ENCODE measurements at places on chromosomes 3 and 15.

- no peak for DNase-seq
Measured at GRCh38 chr3:28745436-28745835, 396.8 kb upstream of the AZI2 start.

DNA sequence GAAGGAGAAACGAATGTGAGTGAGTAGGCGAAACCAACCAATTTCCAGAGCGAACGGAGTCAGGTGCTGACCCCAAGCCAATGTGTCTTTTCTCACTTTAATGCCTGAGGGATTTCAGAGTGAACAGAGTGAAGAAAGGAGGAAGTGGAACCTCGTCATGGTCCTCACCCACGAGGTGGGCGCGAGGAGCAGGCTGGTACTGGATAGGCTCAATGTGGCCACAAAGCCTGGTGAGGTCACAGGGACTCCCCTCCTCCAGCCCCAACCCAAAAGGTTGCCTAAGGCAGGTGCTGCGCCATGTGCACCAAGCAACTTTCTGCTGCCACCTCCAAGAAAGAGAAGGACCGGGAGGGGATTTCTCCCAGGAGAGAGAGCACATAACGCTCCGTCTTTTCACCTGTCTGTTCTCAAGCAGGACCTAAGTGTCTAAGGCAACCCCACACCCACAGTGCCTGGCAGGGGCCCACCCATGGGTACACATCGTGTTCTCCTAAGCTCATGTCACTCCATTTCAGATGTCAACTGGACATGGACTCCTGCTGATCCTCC, 3.8 kb downstream of the NRROS start:
- no peak for DNase-seq

DNA sequence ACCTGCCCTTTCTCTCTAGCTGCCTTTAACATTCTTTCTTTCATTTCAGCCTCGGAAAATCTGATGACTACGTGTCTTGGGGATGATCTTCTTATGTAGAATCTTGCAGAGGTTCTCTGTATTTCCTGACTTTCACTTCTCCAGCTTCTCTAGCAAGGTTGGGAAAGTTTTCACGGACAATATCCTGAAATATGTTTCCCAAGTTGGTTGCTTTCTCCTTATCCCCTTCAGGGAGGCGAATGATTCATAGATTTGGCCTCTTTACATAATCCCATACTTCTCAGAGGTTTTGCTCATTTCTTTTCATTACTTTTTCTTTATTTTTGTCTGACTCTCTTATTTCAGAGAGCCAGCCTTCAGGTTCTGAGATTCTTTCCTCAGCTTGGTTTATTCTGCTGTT, 62.1 kb upstream of the CCDC54 start:
- no peak for DNase-seq

DNA sequence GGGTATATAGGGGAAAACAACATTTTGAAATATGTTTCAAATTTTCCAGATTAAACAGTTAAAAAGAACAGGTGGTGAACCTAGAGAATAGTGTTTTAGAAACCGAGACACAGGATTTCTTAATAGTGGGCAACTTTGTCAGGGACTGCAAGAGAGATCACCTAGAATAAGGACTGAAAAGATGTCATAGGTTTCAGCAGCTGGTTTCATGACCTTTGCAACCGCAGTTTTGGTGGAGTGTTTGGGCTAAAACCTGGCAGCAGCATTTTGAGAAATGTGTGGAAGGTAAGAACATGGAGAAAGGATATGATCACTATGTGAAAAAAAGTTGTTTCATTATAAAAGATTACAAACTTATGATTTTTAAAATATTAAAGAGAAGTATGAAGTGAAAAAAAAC, 34.9 kb downstream of the PRKCI start:
- no peak for DNase-seq

DNA sequence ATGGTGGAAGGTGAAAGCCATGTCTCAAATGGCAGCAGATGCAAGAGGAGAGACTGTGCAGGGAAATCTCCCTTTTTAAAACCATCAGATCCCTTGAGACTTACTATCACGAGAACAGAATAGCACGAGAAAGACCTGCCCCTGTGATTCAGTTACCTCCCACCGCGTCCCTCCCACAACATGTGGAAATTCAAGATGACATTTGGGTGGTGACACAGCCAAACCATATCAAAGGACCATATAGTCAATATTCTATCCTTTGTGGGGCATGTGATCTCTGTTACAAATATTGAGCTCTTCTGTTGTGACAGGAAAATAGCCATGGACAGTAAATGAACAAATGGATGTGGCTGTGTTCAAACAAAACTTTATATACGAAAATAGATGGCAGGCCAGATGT, 77.2 kb upstream of the ACKR4 start:
- no peak for DNase-seq

GRCh38 chr3:175932586-175932985, 1073.5 kb downstream of the NAALADL2 start:
- DNase-seq, result no peak

DNA sequence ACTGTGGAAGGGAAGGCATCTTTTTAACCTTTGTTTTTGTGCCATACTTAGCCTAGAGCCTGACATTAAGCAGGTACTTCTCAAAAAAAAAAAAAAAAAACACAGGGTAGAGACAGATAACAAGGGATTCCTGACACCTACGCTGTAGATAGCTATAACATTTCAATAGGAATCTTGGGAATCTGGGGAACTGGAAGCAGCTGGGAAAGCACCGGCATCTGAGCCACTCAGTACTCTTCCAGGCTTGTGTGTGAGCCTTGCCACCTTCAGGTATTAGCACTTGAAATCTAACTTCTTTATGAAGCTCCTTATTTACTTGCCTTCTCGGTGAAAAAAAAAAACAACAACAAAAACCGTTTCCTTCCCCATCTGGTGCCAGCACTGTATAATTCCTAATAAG, 46.8 kb downstream of the PIK3CA start:
- no peak for DNase-seq

GRCh38 chr3:67744699-67745098, 90.3 kb upstream of the SUCLG2 start:
- DNase-seq, result no peak

- DNase-seq, result peak; percentile 73
Measured at GRCh38 chr3:151168269-151169094, 34.5 kb downstream of the GPR171 start.

- DNase-seq, result no peak
Measured at GRCh38 chr15:74869726-74870407, 3.3 kb downstream of the SCAMP2 start.

- no peak for DNase-seq
Measured at GRCh38 chr15:69046781-69047180, 32.3 kb downstream of the NOX5 start.

- no peak for DNase-seq
Measured at GRCh38 chr3:132703733-132704132, 18.5 kb downstream of the NPHP3 start.

DNA sequence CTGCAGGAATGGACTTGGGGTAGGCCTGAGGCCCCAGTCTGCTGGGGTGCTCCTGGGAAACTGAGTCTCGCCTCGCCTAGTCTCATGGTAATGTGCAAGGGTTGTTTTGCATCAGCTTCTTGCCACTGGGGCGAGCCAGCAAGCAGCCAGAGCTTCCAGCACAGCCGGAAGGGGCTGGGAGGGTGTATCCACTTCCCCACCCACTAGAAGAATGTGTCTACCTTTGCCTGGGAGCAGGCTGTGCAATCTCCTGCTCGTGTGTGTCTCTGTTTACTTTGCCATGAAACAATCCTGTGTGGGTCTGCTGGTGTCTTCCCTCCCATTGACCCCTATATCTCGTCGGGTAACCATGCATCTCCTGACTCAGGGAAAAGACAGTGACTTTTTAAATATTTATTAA, 21.8 kb upstream of the ERICH6 start:
- no peak for DNase-seq

- peak; percentile 9 for DNase-seq
Measured at GRCh38 chr15:32651229-32651837, 9.8 kb downstream of the SCG5 start.

DNA sequence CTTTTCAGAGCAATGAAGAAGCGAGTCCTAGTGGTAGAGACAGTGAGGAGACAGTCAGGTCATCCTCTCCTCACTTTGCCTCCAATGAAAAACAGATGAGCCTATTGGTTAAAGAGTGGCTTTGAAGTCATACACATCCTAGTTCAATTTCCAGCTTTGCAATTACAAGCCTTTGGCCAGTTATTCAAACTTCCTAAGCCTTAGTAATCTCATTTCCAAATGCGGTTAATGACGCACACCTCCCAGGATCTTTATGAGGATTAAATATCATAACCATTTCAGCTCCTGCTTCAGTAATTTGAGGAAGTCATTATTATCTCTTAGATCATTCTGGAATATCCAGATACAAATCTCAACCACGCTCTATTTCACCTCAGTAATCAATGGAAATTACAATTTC, 10.0 kb upstream of the ST6GAL1 start:
- DNase-seq, result no peak

DNA sequence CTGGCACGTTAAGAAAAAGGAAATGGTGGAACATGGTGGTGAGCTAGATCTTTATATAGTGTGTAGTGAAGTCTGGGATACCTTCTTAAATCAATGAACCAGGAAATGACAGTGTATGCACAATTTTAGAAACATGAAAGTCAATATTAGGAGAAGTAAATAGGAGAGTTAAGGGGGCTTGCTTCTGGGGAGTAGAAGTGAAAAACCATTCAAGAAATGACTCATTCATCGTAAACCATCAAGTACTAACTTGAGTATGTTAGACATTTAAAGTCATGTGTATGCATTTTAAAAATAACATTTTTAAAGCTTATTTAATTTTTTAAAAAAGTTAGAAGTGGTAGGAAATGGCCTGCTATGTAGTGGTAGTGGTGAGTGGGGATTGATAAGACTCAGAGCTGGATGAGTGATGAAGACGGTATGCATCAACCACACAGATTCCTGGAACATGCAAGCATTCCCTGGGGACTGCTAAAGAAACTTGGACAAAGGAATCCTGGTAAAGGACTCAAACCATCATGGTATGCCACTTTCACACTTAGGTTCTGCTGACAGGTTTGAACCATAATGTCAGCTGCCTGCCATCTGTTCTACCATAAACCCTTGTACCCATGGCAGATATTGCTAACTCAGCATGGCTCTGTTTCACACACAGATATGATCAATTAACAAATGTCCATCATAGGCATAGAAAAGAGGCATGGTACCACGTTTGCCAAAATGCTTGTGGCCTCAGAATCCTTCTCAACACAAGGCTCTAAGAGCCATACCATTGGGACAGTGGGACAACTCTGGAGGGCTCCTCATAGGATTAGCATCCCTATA, 28.9 kb upstream of the MITF start:
- no peak for DNase-seq

DNA sequence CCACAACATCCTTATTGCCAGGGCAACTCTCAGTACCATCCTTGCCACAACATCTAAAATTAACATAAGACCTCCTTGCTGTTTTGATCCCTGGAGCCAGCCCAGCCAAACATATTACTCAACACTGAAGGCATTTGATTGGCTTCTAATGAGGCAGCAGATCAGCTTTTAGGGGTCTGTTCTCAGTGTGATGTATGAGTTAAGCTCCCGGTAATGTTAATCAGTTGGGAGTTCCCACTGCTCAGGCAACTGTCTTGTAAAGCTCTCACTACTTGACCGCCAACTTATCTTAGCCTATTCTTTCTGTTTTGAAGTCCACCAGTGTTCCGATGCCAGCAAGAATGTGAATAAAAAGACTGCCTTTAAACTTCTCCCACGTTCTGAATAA, 158.9 kb downstream of the FOXB1 start:
- DNase-seq, result no peak

- no peak for DNase-seq
Measured at GRCh38 chr3:159260049-159260662, 458.3 kb downstream of the MFSD1 start.

GRCh38 chr3:157588386-157589060, 85.3 kb upstream of the VEPH1 start:
- DNase-seq, result no peak

- DNase-seq, result no peak
Measured at GRCh38 chr3:140246578-140246977, 311.6 kb downstream of the CLSTN2 start.

DNA sequence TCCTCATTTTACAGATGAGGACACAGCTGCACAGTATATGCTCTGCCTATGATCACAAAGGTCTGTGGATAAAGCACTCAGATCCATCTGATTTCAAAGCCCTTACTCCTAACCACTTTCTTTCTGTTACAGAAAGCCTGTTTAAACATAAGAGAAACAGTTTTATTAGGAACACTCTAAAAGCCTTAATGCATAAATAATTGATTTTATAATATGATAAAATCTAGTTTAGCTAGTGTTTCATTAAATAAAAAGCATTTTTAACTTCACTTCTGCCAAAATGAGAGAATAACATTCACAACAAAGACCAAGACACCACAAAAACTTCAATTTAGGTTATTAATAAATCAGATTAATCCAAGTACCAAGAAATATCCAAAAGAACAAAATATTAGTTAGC, 21.4 kb downstream of the SNX4 start:
- DNase-seq, result no peak
